ENCODE measurements at places on chromosomes 4 and X.

GRCh38 chrX:11528623-11529022 is 137.1 kb downstream of the ARHGAP6 start:
- no peak for DNase-seq

- no peak for DNase-seq
Measured at GRCh38 chr4:41532882-41533281, 5.1 kb upstream of the LIMCH1 start.

DNA sequence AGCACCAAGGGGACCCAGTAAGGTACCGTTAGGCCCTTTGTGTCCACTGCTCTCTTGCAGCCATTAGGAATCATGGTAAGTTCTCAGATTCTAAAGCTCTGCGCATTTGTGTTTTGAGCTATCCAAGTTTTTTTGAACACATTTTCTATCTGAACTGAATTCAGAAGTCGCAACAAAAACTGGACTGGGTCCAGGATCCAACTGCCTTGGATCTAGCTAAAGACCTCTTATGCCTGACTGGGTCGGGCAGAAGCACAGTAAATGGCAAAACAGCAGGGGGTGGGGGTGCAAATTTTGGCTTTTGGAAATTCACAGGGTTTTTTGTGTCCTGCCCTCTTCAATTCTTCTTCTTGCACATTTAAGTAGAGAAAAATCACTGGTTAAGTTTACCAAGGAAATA is 30.0 kb downstream of the RCHY1 start:
- DNase-seq: no peak

DNA sequence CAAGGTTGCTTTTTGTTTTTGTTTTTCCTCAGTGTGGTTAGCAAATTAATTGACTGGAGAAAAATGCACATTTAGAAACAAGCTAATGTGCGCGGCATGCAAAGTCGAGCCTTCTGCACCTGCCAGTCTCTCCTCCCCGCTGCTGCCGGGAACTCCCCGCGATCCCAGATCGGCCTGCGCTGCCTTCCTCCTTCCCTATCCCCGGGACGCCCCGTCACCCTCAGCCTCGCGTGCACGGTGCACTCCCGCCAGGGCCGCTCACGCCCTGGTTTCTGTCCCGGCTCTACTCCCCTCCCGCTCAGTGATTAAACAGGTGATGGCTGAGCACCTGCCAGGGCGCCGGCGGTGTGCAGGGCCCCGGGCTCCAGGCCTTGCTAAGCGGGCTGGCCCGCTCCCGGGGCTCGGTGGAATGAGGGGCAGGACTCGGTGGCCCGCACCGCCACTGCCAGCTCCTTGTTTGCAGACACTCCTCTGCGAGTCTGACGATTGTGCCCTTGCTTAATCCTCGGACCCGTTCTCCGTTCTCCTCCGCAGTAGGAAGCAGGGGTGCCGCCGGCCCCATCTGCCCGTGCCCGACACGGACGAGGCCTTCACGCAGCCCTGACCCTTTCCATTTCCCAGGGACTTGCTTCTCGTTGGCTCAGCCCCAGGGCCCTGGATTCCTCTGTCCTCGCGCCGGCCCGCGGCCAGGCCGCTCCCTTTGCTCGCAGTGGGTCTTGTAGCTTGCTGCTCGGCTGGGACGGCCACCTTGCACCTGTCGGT is 143.4 kb downstream of the TRIML1 start:
- DNase-seq: no peak

- DNase-seq: peak; percentile 56
Measured at GRCh38 chr4:145938618-145939440, at the start of gene ZNF827. Gene ZNF827 (minus strand): TSS chr4:145938823. CDS start chr4:145938407, 416 bp downstream.

GRCh38 chr4:98519268-98519977 is 139.0 kb downstream of the TSPAN5 start:
- no peak for DNase-seq

DNA sequence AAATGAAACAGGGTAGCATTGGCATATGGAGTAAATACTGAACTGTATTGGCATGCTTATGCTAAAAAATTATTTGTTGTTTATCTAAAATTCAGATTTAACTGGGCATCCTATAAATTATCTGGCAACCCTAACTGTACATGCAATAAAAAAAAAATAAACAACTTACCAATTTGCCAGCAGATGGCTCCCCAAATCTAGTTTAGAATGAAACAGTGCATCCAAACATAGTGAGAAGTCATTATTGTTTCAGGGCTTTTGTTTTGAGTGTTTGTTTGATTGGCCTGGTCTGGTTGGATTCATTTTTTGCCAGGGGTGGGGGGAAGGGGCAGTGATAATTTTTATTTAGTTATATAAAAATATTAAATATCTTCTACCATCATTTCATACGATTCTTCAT is 12.8 kb upstream of the NSUN7 start:
- no peak for DNase-seq

DNA sequence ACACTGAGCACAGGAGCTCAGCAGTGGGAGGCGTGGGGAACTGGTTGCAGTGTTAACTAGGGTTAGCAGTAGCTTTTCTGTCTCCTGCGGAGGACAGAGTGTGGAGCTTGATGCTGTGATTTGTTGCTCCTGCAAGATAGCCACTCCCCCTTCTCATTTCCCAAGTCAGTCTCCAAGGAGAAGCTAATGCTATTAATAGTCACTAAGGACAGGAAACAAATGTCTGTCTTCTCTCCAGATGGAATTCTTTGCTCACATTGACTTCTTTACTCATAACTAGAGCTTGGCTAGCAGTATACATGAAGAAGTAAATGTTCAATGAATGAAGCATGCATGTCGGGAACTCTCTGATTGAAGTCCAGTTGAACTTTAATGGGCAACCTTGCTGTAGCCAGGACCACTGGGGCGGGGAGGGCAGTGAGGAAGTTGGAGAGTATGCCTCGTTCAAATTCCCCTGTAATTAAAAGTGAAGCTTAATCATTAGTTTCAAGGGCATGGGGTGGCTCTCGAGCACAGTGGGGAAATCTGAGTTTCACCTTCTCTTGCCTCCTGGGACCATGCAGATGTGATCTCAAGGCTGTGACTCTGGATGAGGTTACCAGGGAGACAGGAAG is 156.6 kb upstream of the SCML1 start:
- DNase-seq: no peak

Measured in stimulated activated CD4-positive, alpha-beta T cell treated with anti-CD3 and anti-CD28 coated beads, Interleukin-4, amount 100 ng/mL, for 1 hour (primary cell).